ENCODE measurements at places on chromosomes 3 and 15.

GRCh38 chr3:101184111-101184510 lies 136.3 kb downstream of the IMPG2 start:
- no peak for DNase-seq

DNA sequence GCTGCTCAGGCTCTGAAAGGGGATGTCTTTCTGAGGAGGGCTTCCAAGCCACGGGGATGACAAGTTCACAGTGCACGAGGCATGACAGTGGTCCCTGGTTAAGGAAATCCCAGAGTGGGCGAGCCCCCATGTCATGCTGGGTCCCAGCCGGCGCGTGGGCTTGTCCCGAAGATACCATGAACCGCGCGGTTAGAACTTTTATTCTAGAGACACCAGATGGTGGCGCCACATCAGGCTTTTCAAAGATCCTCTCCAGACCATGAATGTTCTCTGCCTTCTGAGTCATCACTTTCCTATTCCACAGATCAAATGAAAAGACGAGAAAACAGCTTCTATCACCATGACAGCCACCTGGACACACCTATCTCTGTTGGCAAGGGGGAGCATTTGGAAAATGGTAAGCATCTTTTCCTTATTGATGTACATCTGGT lies 227.8 kb upstream of the LYSMD4 start:
- DNase-seq, result no peak

DNA sequence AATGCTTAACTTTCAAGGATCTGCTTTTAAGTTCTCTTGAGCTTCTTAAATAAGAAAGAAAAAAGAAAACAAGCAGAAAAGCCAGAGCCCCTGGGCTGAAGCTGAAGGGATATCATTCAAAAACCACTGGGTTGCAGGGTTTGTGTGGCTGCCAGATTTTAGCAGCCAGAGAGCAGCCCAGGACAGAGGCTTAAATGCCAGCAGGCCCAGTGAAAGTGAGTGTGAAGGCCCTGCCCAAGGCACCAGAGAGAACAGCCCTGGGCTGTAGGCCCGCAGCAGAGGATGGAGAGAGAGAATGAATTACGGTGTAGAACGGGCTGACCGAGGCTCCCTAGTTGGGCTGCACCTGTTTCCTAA lies 106.3 kb upstream of the BOC start:
- DNase-seq, result no peak

DNA sequence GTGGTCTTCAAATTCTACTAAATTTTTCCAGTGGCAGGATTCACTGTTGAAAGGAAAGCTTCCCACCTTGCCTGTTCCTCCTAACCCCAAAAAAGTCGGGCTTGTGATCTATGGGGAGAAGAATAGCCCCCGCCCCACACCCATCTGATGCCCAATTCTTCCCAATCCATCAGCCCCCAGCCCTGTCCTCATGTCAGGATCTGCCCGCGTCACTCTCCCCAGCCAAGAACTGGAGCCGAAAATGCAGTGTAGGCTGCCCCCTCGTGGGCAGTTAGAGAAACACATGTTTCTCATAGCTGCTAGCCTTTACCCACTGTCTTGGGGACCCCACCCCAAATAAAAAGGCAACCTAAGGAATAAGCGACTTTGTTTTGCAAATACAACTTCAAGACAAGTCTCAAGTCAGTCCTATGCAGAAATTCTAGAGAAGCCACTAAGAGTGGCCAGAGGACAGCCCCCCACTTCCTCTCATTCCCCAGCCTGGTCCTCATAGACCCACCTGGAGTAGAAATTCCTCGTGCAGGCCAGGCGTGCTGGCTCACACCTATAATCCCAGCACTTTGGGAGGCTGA lies 13.0 kb upstream of the CSK start:
- peak; percentile 70 for DNase-seq

DNA sequence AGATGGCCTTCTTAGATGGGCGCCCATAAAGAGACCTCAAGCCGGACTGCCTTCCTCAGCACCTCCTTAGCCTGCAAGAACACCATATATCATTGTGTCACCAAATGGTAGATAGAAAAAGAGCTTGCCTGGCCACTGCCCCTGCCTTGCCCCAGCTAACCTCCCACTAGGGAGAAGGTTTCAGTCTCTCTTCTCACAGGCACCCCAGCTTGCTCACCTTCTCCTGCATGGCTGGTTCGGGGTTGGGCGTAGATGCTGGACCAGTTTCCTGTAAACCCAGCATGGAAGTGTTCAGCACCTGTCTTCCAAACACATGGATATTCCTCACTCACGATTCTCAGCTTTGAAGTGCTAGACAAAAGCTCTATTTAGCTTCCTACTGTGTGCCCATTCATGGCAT lies 3.3 kb upstream of the SLC22A14 start:
- DNase-seq, result no peak

GRCh38 chr3:5423076-5423475 lies 235.6 kb downstream of the EDEM1 start:
- DNase-seq, result no peak

DNA sequence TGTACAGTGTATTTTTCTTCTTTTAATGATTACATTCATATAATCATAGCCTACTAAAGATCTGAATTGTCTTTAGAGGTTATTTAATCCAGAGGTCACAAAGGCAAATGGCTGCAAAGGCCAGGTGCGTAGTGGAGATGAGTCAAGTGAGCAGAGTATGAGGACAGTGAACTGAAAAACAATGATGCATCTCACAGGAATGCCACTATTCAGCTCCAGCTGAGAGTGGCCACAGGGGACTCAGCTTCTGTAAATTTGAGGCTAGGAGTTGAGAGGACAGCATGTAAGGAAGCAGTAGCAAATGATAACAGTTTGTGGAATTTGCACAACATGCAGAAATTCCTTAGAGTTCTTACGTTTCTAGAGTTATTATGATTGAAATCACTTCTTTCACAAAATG lies 50.4 kb downstream of the COL6A5 start:
- DNase-seq, result no peak

DNA sequence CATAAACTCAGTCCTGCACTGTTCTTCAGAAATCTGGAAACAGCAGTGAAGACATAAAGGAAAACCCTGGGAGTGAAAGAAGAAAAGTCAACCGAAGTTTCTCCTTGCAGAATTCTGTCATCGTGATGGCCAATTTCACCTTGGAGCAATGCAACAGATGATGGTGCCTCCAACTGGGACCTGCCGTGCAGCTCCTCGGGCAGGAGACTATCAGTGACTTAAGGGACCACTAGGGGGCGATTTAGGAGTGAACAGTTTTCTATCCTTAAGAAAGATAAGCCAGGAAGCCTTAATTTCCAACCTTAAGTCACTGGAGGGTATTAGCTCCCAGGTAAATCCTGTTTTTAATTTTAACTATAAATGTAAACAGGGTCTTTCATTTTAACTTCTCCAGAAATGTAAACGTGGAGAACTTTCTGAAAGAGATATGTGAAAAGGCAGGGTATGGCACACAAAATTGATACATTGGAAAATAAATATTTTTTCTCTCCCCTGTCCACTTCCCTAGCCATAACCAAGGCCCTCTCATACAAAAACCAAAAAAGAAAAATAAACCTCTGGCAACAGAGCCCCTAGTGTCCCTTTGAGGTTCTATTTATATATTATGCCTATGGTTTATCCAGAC lies 116.3 kb downstream of the PDZRN3 start:
- DNase-seq, result peak; percentile 59

- DNase-seq, result no peak
Observed at GRCh38 chr3:117721866-117722265, 1012.3 kb downstream of the TUSC7 start.

- no peak for DNase-seq
Observed at GRCh38 chr3:74651292-74651691, 36.8 kb upstream of the CNTN3 start.

GRCh38 chr3:185712337-185712736 lies 112.5 kb downstream of the IGF2BP2 start:
- DNase-seq, result no peak

DNA sequence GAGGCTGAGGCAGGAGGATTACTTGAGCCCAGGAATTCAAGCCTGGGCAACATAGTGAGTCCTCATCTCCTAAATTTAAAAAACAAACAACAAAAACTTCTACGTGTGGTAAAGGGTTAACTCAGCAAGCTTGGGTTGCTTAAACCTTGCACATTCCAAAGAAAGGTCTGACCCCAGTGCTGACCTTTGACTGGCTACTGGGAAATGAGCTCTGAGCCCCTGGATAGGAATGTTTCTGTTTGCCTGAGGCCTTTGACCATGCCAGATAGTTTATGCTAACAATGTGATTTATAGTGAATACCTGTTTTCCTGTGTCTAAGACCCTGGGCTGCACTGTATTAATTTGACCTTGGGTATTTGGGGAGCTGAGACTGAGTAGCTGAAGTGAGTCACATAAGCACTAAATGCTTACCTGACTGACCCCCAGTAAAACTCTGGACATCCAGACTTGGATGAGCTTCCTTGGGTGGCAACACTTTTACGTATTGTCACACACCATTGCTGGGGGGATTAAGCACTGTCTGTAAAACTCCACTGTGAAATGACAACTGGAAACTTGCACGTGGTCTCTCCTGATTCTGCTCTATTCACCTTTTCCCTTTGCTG lies 20.7 kb downstream of the TCAIM start:
- DNase-seq, result no peak

- DNase-seq, result no peak
Observed at GRCh38 chr15:88246081-88246480, 10.5 kb downstream of the NTRK3 start.

DNA sequence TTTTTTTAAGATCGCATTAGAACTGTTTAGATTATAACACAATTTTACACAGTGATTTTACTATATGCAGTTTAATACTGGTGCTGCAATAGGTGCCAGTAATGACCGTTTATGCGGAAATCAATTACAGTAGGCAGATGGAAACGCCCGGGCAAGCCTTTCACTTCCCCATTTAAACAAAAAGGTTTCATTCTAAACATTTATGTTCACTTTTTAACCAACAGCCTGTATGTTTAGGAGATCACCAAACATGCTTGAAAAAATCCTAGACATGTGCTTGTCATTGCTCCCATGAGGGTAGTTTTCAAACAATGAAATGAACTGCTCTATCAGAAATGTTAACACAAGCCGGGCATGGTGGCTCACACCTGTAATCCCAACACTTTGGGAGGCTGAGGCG lies 2.7 kb downstream of the BNIP2 start:
- DNase-seq, result no peak

DNA sequence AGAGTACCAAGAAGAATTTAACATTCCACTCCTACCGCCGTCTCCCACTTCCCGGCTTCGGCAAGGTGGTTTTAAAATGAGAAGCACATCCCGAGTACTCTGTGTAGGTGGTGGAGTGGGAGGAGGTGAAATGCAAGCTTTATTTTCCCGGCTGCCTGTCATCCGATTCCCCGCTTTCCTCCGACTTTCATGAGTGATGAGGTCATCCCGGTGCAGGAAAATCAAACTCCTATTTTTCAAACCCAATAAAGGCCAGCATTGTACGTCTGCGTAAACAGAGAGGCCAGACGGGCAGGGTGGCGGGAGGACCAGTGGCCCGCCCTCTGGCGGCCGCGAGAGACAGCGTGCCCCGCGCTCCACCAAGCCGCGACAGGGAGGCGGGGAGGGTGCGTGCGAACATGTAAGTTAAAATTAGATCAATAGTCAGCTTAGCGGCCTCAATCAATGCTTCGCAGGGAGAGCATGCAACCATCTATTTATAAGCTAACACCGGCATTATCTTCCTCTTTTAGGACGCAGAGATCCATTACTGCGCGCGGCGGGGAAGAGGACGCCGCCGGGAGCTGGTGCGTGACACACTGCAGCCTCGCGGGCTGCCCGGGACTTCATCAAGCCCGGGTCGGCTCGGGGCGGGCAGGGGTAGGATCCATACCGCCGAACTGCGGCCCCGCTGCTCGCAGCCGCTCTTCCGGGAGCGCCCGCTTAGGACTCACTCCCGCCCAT lies 163.3 kb downstream of the CD47 start:
- DNase-seq, result peak; percentile 54

DNA sequence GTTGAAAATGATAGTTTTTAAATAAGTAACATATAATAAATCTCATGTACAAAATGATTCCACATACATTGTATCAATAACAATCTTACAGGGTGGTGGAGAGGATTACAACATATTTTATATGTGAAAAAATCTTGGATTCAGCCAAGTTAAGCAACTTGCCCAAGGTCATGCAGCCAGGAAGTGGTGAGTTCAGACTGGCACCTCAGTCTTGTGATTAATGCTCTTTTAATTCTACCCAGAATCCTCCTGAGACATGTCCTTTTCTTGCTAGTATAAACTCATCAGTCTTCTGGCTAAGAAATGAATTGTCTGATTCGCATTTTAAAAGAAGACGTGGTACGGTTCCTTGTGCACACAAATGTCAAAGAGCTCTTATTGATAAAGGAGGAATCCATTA lies 4.5 kb upstream of the MYRIP start:
- no peak for DNase-seq

- no peak for DNase-seq
Observed at GRCh38 chr3:97389936-97390335, 374.6 kb upstream of the ARL6 start.

DNA sequence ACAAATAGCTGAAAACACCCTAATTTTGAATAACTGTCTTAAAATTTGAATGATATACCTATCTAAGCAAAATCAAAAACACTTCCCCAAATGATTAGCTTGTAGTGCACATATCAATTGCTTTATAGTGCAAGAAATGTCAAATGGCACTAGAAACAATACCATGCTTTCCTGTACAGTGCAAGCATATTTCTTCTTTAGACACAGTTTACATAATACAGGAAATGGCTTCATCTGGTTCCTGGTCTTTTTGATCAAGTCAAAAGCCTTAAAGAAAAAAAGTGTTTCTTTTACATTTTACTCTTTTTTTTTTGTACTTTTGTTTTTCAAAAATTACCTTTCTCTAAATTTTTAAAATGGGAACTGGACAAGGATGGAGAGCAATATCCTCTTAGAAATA lies 352.1 kb downstream of the MECOM start:
- DNase-seq, result no peak

DNA sequence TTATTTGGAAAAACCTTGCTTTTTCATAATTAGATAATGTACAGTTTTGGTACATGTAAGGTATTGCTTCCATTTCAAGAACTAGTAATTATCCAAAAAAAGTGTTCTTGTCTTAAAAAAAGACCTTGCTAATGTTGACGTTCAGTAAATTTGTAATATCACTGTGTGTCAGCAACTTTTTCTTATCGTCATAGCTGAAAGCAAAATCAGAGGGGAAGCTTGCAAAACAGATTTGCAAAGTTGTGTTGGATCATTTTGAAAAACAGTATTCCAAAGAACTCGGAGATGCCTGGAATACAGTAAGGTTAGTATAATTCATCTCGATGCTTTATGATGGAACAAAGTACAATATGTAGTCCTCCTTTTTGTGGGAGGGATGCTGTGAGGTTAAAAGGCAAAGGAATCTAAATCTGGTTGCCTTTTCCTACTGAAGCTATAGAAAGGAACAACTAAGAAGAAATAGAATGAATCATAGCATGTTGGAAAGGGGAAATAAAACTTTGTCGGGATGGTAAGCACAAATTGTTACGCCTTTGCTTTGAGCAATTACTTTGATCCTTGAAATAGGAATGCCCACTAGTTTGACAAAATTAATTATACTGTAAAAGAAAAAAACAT lies 1.5 kb downstream of the NSUN3 start:
- no peak for DNase-seq

- no peak for DNase-seq
Observed at GRCh38 chr15:42986693-42987342, 66.2 kb upstream of the TTBK2 start.

GRCh38 chr3:170622369-170623159 lies 36.7 kb upstream of the SLC7A14 start:
- no peak for DNase-seq

Measured in pancreas (tissue), 10 donors.